ENCODE measurements at places on chromosomes 2 and 18.

DNA sequence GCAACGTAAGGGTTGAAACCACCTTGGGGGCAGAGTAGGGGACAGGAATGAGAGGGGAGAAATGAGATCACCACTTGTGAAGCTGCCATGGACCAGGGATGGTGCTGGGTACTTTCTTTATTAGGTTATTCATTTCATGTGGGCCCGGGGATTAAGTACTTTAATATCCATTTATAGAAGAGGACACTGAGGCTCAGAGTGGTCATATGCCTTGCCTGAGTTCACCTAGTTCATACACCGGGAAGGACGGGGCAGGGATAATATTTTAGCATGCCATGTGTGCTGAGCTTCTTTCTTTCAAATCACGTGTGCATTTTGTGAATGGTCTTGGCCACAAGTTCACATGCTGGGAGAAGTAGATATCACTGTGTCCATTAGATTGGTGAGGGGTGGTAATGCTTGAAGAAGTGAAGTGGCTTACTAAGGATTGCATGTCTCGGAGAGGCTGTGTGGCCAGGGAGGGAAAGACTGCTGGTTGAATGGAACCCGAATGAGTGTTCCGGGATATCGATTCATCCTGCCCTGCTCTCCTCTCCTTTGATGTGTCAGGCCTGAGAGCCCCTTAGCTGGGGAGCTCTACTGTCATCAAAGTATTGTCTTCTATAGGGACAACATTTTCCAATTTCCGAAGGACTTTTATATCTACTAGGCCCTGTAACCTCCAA lies 187.1 kb downstream of the MYCN start:
- DNase-seq = no peak

- no peak for DNase-seq
Measured at GRCh38 chr2:208980321-208980720, 443.5 kb upstream of the MAP2 start.

- no peak for DNase-seq
Measured at GRCh38 chr18:58788971-58789875, 75.5 kb upstream of the ZNF532 start.

DNA sequence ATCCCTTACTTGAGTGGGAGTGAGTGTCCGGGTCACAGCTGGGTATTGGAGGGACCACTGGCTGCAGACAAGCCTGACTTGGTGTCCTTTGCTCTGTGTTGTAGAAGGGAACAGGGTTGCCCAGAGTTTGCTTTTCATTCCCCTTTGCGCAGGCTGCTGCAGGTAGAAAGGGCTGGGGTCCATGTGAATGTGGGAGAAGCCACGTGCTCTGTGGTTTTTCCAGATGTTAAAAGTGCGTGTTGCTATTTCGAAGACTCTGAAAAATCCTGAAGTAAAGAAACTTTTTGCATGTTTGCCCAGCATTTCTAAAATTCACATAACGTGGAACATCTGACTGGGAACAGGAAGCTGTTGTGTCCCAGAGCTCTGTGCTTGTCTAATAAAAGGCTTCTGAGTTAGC lies 28.8 kb downstream of the GLI2 start:
- no peak for DNase-seq

DNA sequence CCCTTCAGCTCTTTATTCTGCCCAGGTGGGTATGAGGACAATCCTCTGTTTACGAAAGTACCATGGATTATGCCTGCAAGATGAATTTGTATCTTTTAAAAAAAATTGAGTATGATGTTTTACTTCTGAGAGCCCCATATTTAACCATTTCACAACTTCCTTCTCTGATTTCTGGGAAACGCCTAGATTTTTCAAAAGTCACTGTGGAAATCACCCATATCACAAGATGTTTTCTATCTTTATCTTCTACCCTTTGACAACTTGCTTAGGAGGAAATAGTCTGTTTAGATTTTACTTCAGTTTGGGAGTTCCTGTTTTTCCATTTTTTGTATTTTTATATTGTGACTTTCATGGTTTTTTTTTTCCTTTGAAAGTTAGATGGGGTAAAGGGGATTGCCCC lies 53.0 kb downstream of the ICOS start:
- DNase-seq = no peak

- no peak for DNase-seq
Measured at GRCh38 chr2:203709416-203710040, 3.1 kb downstream of the CD28 start.
